ENCODE measurements at places on chromosomes 7 and 10. TPM values are rescaled to one million over a fixed set of nuclear protein-coding genes. Genes with fewer than 3 reads are reported as not detected.

Gene ASB10
- not detected for total RNA-seq

Gene NEUROG3
- not detected for total RNA-seq

Gene GIMAP1
- total RNA-seq, result 3.9 TPM

Gene DNAJC9
- 26.2 TPM for total RNA-seq

Gene PPP1R17
- not detected for total RNA-seq

Measured in prostate gland (tissue), 2 donors.